ENCODE measurements at places on chromosomes 6 and 20.
A peak's percentile ranks its signal among the peaks of the same experiment; 100 is the strongest.

- DNase-seq = no peak
These were observed 10.9 kb upstream of the MRS2 start for GRCh38 chr6:24391756-24392405.

DNA sequence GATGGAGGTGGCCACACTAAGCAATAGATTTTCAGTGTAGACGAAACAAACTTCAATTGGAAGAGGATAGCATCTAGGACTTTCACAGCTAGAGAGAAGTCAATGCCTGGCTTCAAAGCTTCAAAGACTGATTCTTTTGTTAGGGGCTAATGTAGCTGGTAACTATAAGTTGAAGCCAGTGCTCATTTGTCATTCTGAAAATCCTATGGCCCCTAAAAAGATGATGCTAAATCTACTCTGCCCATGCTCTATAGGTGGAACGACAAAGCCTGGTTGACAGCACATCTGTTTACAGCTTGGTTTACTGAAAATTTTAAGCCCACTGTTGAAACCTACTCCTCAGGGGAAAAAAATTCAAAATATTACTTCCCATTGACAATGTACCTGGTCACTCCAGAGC lies 226.7 kb downstream of the BCAS1 start:
- no peak for DNase-seq

GRCh38 chr6:137121401-137121997 lies 51.9 kb downstream of the IL22RA2 start:
- no peak for DNase-seq

- DNase-seq = peak; percentile 30
These were observed 81.6 kb downstream of the GMPR start for GRCh38 chr6:16319813-16320532.

GRCh38 chr6:151390851-151391470 lies 398 bp downstream of the ZBTB2 start:
- peak; percentile 57 for DNase-seq

- DNase-seq = no peak
These were observed 146.9 kb upstream of the SGK1 start for GRCh38 chr6:134464690-134465411.

DNA sequence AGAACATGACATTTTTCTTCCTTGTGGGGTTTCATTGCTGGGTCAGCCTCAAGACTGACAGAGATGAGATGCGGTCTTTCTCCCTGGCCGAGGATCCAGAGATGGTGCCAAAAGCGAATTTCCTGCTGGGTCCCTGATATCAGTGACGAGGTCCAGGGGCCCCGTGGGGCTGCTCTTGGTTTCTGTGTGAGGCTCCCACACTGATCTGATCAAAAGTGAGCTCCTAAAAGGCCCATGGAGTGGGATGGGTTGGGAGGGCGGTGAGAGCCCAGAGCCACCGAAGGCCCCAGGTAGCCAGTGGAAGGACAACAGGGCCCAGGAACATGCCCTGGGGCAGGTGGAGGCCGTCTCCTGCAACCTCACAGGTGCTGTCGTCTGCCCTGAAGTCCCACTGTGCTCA lies 208.4 kb upstream of the CDH4 start:
- DNase-seq = no peak

DNA sequence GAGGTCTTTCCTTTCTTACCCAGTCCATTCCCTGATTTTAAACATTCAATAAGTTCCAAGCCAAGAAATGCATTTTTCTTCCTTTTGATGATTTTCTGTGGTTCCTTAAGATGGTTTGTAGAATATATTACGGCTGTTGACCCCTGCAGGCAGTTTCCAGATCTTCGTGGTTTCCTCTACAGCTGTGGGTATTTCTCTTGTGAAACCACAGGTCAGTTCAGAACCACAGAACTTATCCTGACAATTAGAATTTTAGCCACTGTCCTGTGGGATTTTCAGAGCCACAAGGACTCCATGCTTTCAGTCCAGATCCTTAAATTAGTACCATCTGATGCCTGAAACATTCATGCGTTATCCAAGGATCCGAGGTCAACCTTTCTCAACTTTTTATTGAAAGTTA lies 29.7 kb upstream of the EXOC2 start:
- no peak for DNase-seq

- DNase-seq = no peak
These were observed 191.3 kb upstream of the ARG1 start for GRCh38 chr6:131381709-131382093.

- DNase-seq = no peak
These were observed 831.2 kb downstream of the KIF16B start for GRCh38 chr20:15742087-15742486.

- no peak for DNase-seq
These were observed 115.9 kb downstream of the LY86 start for GRCh38 chr6:6704103-6705060.

GRCh38 chr20:2032168-2032567 lies 38.3 kb upstream of the PDYN start:
- no peak for DNase-seq

GRCh38 chr20:25987073-25987927 lies 290.6 kb upstream of the ZNF337 start:
- peak; percentile 30 for DNase-seq

DNA sequence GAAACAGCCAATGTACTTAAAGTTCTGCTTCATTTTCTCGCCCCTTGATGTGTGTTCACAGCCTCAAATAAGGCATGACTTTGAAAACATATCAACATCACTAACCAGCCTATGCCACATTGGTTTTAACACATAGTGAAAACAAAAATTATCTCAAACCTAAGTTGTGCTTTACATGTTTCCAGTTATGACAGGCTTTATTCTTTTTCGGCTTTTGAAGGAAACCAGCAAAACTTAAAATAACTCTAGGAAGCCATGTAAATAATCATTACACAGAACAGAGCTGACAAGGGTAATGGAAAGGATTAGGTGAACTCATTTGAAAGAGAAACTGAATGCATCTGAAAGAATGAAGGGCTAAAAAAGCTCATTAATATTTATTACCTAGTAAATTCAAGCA lies 42.1 kb downstream of the BMP5 start:
- no peak for DNase-seq

DNA sequence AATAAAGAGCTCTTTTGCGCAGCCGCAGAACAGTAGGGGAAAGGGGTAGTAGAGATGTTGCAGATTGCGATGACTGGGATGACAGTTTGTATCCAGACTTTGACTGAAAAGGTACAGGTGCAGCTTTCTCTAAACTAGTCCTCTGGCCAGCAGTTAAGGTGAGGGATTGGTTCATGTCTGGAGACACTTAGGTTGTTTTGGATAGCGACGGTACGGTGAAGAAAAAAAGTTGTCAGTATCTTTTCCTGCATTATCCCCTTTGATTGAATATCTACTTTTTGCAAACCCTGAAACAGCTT lies 537 bp downstream of the PRR3 start:
- DNase-seq = no peak

- no peak for DNase-seq
These were observed 2138.3 kb upstream of the DEFB115 start for GRCh38 chr20:29119141-29119540.

GRCh38 chr6:17389274-17389847 lies 4.0 kb upstream of the CAP2 start:
- DNase-seq = no peak

GRCh38 chr6:7251646-7252260 lies 61.2 kb downstream of the SSR1 start:
- DNase-seq = no peak

- peak; percentile 55 for DNase-seq
These were observed at the start of gene PAQR8 for GRCh38 chr6:52361945-52362442. Gene PAQR8, plus strand, starts transcription at chr6:52362151. Its CDS starts 41,063 bp downstream, at chr6:52403214.

DNA sequence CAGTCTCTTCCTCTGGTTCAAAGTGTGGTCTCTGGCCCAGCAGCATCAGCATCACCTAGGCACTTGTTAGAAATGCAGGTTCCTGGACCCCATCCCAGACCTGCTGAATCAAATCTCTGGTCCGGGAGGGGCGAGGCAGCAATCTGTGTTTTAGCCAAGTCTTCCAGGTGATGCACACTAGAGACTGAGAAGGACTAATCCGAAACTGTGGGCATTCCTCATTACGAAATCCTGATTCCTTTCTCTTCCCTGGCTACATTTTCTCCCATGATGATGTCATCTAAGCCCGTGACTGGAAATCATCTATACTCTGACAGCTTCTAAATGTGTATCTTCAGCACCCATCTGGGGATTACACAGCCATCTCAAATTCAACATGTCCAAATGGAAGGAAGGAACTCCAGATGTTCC lies 39.7 kb upstream of the PRND start:
- DNase-seq = no peak

DNA sequence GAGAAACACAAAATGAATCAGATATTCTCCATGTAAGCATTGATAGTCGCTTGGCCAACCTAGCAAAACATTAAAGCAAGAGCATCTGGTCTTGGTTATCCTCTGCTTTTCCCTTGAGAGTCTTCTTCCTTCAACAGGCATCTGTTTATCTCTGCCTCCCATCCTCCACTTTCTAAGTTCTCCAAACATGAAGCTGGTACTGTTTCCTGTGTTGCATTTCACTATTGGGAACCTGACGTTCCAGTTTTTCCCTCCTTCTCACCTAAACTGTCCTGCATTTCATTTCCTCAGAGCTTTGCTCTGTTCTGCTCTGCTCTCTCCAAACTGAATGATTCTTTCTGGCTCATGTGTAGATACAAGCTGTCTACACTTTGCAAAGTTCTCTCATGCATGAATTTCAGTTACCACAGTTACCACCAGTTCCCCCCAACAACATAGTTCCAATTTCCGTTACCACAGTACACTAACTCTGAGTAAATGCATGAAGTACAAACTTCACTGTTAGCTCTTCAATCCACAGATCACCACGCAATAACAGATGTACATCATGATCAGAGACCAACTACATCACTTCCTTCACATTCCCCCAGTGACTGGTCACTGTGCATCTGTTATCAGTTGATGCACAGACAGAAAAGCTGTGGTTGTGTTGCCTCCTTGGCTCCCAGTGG lies 86.7 kb upstream of the F13A1 start:
- DNase-seq = no peak

DNA sequence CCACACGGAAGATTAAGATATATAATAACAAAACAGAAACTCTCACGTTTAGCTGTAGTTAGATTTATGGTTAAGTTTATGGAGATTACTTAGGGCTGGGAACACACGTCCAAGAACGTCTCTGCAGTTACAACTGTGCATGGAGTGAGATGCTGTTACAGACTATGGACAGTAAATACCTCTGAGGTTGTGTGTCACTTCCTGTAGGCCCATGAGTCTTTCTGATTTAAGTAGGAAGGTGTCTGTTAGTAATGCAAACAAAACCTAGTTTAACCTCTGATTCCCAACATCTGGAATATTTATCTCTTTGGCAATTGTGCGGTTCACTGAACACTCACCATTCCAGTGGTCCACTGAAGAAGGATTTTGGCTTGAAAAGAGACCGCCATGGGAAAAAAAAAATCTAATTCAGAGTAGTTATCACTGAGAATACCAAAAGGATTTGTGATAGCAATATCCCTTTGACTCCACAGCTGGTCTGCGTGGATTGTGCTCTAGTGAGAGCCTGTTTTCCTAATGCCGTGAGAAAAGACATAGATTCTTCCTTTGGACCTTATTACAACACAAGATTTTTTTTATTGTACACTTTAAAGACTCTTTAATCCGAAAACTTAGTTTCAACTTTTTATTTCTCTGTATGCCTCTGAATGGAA lies 478.2 kb upstream of the CITED2 start:
- no peak for DNase-seq

- DNase-seq = no peak
These were observed 198.9 kb downstream of the NKAIN2 start for GRCh38 chr6:124002377-124003081.
